Adrenal gland (tissue), 19 donors: ENCODE measurements at places on chromosomes 13 and 19. TPM values are rescaled to one million over a fixed set of nuclear protein-coding genes. Genes with fewer than 3 reads are reported as not detected.

- no peak for DNase-seq
Measured at GRCh38 chr19:44685877-44686276, 13.1 kb upstream of the CEACAM16 start.

DNA sequence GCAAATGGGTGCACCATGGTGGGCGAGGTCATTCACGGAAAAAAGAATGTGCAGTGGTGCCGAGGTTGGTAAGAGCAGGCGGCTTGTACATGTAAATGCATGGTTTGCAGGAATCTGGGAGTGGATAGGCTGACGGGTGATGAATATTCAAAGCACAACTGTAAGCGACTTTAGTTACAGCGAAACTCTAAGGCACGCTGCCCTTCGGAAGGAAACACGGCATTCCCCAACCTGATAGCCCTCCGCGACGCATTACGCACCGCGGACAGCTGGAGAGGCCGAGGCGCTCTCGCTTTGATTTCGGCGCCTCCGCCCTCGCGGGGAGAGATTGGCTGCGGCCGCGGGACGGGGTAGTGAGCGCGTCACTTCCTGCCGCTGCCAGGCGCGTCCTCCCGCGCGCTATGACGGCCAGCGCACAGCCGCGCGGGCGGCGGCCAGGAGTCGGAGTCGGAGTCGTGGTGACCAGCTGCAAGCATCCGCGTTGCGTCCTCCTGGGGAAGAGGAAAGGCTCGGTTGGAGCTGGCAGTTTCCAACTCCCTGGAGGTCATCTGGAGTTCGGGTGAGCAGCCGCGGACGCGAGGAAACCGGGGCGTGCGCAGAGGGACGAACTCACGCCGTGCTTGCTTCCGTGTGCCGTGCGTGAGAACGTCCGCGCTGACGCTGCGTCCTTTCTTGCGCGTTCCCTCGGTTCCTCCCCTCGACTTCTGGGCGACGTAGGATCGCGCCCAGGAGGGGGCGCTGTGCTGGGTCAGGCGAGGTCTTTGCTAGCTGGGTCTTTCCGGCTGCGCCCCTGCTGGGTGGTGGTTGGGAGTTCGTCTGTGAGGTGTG is at the start of gene NUDT15:
Gene NUDT15, plus strand, starts transcription at position 381 of the 828 bp plus-strand sequence. Its CDS starts 21 bp downstream, at position 402.
- peak; percentile 95 for DNase-seq

DNA sequence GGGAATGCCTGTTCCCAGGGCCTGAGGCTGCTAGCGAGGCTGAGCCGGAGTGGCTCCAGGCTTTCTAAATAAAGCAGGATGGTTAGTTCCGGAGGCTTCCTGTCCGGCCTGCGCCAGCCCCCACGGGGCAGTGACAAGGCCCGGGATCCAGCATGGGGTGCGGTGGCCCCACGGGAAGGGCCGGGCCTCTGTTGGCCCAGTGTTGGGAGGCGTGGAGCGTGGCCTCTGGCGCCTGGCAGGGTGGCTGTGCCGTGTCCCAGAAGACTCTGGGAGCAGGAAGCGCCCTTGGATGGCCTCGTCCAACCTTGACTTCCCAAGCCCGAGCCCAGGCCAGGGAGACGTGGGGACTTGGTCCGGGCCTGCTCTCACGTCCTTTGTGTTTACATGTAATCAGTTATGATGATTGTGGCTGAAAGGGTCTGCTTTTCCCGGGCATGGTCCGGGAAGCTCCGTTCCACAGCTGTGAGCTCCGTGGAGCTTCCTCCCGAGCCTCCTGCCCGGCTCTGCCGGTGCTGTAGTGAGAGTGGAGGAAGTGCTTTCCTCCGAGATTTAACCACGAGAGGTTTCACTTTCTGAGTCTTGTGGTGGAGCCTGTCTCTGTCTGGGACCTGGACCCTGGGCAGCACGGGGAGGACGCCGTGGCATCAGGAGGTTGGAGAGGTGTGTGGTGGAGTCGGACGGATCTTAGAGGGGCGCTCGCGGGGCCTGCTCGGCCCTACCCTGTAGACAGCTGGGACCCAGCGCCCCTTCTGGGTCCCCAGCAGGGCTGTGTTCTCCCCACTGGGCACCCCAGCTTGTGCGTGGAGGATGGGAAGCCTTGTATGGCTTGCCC is 4.6 kb downstream of the GNA11 start:
- peak; percentile 77 for DNase-seq

DNA sequence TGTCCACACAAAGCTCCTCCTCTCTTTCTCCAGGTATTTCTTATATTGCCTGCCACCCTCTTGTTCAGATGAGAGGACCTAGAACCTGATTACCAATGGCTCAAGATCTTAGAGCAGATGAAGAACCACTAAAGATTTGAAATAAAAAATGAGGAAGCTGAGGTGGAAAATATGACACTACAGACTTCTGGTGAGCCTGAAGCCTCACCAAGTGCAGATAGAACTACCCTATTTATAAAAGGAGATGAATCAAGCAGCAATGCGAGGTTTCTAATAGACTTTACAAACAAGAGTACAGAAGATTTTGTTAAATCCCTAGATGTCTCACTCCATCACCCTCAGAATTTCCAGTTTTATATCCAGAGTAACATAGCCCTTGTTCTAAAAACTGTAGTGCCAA is 345.8 kb downstream of the TBC1D4 start:
- DNase-seq = no peak

DNA sequence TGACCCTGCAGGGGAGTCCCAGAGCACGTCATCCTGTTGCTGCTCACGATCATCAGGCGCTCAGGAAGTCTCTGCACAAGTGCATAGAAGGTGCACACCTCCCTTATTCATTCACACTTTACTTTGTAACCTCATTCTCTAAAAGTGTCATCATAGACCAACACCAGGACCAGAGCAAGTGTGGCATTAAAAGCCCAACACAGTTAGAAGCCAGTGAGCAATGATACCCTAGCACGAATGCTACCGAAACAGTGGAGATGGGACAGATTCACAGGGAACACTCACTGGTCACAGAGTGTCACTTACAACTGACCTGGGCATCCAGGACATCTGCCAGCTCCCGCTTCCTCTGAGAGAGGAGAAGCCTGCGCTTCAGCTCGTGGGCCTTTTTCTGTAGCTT is 17.0 kb downstream of the HAUS8 start:
- DNase-seq = no peak

DNA sequence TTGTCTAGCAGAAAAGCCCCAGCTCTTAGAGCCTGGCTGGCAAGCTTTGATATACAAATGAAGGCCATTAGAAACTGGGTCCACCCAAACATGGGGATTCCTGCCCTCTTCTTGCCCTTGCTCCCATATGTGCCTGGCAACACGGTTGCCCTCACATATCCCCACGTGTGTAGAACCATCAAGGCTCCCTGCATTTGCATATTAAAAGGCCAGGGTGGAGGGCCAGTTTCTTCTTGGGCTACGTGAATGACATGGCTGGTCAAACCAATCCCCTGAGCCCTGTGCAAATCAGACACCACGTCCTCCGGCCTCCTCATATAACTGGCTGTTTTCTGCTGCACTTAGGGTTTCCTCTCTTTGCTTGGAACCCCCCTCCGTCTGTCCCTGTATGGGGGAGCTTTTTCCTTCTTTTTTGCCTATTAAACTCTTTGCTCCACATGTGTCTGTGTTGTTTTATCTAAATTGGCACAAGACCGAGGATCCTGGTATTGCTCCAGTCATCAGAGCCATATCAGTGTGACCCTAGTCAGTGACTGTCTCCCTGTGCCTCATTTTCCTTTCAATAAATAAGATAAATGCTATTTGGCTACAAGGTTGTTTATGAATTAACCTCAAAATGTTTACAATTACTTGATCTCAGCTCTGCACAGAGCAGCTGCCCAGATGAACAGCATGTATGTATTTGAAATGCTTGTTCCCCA is 30.3 kb upstream of the CEACAM1 start:
- no peak for DNase-seq

GRCh38 chr13:106515635-106516254 is 19.7 kb downstream of the EFNB2 start:
- no peak for DNase-seq

FGF9 gene
- total RNA-seq = 20.3 TPM
